ENCODE measurements at places on chromosomes 5 and 9.
A peak's percentile ranks its signal among the peaks of the same experiment; 100 is the strongest.

DNA sequence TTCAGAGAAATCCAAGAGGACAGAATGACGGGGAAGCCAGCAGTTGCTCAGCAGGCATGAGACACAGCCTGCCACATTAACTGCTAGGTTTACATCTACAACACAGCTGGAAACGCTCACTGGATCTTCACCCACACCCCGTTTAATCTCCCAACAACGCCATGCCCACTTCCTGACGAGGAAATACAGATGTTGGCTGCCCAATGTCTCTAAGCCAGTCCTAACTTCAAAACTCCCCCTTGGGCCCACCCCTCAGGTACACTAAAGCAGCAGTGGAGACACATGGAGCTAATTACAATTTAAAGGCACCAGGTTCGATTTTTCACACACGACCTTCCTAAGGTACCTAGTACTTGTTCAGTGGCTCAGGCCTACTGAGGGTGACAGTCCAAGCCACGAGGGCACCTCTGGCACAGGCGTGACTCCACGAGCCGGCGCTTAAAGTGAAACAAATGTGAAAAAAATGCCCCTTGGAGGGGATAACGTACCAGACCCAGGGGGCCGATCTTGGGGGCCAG is 904 bp downstream of the RPL12 start:
- peak; percentile 50 for DNase-seq

GRCh38 chr9:32968101-32969011 is 33.1 kb downstream of the APTX start:
- peak; percentile 34 for DNase-seq

DNA sequence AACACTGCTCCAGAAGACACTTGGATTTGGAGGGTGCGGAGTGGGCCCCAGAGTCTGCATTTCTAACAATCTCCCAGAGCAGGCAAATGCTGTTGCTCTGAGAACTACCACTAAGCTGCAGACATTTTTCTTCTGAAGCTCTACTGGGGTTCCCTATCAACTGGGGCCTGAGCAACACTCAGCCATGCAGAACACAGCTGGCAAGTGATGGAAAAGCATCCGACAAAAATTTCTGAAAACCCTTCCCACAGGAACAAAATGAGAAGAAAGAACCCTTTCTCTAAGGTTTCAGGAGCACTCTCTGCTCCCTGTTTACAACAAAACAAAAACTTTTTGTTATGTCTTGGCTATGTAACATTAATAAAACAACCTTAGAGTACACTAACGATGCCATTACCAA is 516.9 kb downstream of the CTNND2 start:
- DNase-seq: no peak

GRCh38 chr5:52624291-52624690 is 163.4 kb upstream of the ITGA1 start:
- DNase-seq: no peak

DNA sequence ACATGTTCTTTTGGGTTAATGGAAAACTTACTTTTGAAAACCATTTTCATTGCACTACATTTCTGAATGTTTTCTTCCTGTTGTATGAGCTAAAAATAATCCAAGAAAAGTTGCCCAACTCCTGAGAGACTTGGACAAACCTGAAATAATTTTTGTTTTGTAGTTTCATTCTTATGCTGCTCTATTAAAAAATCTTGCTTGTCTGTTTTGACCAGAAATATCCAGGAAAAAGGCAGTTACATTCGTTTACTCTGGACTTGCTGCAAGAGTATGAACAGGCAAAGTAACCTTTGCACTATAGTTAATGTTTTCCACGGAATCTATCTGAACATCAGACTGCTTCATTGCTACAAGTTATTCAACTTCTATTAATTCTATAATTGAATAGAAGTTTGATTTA is 200.1 kb upstream of the DAB2 start:
- DNase-seq: no peak

DNA sequence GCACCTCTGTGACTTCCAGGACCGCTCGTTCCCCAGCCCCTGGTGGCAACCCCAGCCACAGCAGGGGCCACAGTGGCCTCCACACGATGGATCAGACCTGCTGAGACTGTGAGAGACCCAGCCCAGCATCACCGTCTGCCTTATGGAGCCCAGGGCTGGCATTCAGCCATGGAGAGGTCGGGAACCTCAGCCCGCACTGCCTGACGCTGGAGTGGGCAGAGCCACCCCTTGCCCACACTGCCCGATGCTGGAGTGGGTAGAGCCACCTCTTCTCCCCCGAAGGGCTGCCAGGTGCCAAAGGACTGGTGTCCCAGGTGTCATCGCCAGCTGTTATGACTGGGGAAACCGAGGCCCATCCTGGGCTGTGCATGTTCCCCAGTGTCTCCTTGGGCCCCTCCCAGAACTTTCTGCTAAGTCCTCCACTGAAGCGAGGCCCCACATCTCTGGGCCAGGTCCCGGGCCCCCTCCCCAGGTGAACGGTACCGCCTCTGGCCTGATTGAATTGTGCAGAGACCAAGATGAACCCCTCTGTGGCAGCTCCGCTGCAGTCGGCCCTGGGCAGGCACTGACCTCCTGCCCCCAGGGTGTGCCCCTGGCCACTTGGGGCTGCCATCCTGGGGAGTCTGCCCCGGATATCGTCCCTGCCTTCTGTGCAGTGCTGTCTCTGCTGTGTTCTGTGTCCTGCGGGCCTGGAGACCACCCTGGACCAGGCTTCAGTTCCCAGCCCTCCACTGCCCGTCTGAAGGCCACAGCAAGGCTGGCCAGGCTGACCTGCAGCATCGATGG is 137.1 kb downstream of the ADAMTS2 start:
- DNase-seq: no peak

GRCh38 chr9:13088720-13089427 is 190.6 kb downstream of the MPDZ start:
- DNase-seq: peak; percentile 54

DNA sequence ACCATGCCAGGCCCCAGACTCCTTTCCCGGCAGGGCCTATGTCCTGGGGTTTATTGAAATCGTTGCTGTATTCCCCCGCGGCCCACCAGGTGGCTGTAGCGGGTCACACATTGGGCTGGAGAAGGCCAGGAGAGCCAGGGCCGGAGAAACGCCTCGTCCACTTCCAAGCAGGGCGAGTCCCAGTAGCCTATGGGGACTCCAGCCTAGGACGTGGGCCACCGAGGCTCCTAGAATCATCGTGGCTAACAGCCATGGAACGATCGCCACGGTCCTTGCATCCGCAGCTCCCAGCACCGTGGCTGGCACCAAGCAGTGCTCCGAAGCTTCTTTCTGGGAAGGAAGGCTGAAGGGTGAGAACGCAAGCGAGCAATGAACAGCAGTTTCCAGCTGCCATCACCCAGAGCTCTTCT is 87.7 kb downstream of the ENTREP1 start:
- peak; percentile 69 for DNase-seq

- peak; percentile 82 for DNase-seq
These were observed 1.6 kb downstream of the PDGFRB start for GRCh38 chr5:150153957-150154617.

- DNase-seq: peak; percentile 67
These were observed 851 bp upstream of the ZDHHC12 start for GRCh38 chr9:128724744-128725211.

- no peak for DNase-seq
These were observed 92.7 kb downstream of the KCNIP1 start for GRCh38 chr5:170596482-170597044.

GRCh38 chr5:173311818-173312585 is 16.2 kb downstream of the STC2 start:
- no peak for DNase-seq

- DNase-seq: no peak
These were observed 634.5 kb downstream of the BRINP1 start for GRCh38 chr9:118734696-118735095.

DNA sequence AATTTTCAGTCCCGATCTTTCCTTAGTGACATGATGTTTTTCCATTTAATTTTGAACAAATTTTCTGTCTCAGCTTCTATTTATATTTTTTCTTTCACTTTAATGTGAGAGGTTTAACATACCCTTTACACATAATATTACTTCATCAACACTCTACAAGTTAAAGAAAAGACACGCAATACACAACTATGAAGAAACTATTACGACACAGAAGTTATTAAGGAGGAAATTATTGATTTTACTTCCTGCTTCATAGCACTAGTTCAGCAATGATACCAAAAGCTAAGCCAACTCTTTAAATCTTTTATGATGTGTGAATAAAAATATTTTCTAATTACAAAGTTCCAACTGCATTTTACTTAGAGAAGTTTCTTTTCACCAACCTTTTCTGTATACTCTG is 432.3 kb upstream of the DAB2 start:
- DNase-seq: no peak

DNA sequence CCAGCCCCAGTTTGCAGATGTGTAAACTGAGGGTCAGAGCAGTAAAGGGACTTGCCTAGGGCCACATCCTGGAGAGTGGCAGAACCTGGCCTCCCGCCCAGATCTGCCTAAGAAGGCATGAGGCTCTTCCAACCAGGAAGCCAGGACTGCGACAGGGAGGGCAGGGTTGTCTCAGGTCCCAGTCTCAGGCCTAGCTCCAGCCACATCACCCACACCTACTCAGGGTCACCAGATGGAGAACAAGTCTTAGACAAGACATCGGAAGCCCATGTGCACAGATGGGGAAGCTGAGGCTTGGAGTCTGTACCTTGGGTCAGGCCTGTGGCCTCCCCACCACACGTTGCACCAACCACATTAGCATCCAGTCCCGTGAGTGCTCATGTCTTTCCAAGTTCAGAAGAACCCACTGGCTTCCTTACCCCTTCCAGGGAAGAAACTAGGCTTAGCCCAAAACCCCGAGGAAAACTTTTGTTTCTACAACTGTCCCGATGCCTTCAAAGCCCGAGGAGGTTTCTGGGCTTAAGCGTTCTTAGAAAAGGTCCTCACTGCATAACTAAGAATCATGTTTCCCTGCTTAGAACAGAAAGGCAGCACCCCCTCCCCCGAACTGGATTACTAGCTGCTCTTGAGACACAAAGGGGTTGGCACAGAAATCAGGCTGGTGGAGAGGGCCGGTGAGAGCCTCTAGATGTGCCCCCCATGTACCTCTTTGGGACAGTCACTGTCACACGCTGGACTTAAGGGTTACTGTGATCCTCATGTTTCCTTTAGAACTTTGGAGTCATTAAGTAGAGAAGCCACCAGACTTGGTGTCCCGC is 2.2 kb downstream of the FAM78A start:
- DNase-seq: no peak

DNA sequence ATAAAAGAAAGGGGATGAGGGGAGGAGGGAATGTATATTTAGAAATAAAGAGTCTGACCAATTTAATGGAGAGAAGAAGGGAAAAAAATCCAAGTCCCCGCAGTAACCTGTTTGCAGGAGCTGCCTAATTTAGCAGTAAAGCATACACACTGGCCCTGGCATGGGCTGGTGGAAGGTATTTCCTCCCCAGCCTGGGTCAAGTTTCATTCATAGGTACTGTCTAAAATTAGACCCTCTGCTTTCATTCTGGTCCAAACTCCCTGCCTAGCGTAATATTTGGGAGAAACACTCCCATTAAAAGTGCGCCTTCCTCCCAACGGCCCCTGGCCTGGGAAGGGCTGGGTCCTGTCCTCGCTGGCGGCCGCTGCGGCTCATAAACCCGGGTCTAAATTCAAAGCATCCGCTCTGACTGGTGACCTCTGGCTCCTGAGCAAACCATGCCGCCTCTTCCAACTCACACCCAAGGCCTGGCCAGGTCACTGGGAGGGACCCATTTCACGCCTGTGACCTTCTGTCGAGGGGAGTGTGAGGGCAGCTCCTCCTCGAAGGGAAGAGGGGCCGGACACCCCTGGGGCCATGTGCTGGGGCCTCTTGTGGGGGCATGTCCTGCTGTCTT is 123.2 kb downstream of the FGF18 start:
- no peak for DNase-seq

DNA sequence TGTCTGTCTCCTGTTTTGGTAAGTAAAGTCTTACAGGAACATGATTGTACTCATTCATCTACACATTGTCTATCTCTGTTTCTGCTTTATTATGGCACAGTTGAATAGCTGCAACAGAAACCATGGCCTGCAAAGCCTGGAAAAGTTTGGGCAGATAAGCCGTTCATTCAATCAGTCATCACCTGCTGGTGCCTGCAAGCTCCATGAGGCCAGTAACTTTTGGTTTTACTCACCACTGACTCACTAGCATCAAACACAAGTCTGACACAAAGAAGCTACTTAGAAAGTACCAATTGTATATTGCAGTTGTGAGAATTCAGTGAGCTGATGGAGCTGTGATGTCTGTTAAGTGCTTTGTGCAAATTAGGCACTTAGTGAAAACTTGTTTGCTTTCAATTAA is 373.6 kb upstream of the SGCD start:
- DNase-seq: peak; percentile 48
